RPMI8226 (cell line): ENCODE measurements at places on chromosomes 6 and 20.

DNA sequence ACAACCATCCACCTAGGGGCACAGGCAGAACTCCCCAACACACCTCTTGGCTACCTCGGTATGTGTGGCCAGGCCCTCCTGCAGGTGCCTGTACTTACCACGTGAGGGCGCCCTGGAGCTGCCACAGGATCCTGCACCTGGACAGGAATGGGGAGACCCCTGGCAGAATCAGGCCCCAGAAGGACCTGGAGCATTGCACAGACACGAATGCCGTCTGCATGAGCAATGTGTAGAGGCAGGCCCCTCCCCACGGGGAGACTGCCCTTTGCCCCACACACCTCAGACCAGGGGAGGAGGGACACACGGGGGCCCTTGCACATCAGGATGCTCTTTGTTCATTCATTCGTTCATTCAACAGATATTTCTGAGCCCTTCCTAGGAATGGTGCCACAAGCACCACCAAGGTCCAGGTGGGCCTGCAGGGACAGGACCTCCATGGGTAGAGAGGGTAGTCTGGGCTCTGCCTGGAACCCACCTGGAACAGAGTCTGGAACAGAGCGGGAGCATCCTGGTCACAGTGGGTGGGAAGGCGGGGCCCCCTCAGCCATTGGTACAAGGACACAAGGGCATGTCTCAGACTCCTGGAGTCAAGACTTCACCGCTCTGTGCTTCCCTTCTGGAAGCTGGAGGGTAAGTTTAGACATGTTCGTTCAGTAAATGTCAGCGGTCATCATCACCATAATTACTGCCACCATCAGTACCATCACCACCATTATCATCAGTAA is 32.3 kb downstream of the YTHDF1 start:
- peak; percentile 66 for DNase-seq

DNA sequence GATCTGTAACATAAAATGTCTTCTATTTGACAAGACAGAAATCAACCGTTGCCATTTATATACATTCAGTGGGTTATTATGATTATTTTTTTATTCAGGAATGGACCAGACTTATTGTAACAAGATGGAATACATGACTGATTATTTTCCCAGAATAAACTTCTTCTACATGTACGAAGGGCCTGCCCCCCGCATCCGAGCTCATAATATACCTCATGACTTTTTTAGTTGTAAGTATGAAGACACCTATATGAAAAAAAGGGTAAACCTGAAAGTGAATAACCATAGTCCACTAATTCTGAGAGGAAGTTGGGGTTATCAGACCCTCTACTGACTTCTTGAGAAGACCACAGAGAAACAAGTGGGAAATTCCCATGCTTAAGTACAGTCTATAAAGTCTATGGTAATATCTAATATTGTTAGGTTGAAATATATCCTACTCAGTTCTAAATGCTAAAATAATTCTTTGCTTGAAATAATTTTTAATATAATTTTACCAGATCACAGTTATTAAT is 15.9 kb downstream of the OR2A4 start:
- DNase-seq = no peak

DNA sequence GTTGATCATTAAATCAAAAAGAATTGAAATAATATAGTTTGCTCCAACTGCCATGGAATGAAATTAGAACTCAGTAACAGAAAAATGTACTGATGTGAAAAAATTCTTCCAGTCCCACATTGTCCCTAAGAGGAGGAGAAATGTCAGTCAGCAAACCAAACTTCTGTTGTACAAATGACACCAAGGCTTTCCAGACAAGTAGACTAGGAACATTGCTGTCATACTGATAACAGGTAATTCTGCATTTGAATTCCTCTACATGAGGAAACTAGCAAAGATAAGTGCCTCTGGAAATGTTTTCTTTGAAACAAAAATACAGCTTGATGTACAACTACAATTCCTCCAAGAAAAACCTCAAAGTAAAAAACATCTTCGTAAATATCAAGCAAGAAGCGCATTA is 90.2 kb downstream of the HIVEP1 start:
- no peak for DNase-seq

DNA sequence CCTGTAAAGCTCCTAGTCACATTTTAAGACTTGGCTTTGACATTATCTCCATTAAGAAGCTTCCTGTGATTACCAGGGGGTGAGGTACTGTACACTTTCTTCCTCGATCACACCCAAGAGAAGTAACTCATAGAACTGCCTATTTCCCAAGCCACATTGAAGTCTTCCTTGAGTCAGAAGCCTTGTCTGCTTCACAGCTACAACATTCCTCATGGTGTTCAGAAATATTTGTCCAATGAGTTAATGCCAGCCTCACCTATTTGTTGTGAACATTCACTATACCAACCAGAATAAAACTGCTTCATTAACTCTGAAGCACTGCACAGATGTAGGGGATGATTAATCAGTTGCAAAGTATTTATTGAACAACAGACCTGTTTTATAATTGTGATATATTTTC is 622.3 kb downstream of the PTPRT start:
- DNase-seq = no peak

DNA sequence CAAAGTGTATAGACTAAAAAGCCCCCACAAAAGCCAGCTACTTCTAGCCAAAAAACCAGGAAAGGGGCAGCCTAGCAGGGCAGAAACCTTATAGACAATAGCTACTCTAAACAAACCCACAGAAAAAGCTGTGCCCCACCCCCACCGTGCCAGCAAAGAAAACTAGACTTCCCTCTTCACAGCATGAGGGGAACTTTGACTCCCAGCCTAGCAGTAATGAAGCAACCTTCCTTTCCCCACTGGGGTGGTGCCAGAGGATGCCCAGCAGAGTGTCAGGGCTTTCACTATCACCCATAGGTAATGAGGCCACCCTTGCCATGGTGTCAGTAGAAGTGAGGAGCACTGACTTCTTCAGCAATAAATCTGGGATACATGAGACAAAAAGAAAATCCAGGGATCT is 99.0 kb upstream of the LGSN start:
- DNase-seq = no peak

- DNase-seq = no peak
These were observed 160.5 kb upstream of the KCNG1 start for GRCh38 chr20:51183451-51183850.

DNA sequence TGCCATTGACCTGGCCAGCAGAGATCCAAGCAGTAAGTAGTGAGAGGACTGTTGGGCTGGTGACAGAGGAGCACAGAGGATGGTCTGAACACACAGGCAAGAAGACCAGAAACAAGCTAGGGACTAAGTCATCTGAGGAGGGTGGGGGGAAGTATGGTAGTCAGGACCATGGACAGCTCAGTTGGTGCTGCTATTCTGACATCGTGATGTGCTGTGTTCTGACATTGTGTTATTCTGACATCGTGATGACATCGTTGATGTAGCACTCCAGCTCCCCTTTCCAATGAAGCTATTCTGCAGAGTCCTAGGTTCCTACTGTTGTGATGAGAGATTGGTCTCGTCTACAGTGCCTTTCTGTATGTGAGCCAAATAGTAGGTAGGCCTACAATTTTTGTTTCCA is 28.7 kb downstream of the CFAP206 start:
- DNase-seq = peak; percentile 64

GRCh38 chr6:25868436-25869183 is 5.4 kb downstream of the SLC17A3 start:
- DNase-seq = no peak

DNA sequence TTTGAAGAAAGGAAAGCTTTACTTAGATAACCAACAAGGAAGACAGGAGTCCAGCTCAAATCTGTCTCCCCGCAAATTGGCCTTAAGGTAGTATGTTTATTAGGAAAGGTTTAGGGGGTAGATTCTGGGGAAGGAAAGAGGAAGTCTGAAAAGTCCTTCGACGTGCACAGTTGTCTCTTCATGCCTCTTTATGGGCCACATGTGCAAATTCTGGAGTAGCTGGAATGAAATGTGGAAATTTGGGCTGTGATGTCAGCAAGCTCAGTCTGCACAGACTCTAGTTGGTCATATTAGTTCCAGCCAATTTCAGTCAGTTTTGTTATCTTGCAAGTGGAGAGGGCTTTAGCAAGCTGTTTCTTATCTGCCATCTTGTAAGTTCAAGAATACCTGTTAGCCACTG is 50.1 kb downstream of the NUP153 start:
- no peak for DNase-seq

DNA sequence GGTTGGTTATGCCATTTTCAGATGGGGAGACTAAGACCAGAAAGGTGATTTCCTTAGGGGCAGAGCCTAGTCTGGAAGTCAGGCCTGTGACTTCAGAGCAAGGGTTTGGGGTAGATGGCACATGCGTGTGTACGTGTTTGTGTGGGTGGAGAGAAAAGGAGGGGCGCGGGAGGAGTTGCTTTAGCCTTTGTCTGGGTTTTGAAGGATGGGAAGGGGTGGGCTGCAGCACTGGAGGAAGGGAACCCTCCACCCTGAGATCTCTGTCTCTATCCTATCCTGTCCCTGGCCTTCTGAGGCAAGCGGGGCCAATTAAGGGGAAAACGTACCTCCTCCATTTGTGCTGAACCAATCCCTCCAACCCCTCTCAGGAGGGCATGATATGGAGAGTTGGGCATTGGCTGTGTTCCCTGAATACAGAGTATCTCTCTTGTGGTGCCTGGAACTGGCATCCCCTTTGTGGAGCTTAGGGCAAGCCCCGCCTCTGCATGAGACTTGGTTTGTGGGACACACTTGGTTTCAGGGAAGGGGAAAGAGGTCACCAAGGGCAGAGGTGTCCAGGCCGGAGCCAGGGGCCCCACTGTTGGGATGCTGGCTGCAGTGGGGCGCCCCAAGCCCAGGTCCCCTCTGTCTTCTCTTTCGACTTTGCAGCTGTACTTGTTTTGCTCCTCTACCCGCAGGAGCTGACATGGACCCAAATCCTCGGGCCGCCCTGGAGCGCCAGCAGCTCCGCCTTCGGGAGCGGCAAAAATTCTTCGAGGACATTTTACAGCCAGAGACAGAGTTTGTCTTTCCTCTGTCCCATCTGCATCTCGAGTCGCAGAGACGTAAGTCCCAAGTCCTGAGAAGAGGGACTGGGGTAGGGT is at the start of gene DBNDD2:
DBNDD2 (plus strand) TSS at position 507 of the 863 bp plus-strand sequence; CDS start at position 686, 179 bp downstream.
- DNase-seq = no peak

DNA sequence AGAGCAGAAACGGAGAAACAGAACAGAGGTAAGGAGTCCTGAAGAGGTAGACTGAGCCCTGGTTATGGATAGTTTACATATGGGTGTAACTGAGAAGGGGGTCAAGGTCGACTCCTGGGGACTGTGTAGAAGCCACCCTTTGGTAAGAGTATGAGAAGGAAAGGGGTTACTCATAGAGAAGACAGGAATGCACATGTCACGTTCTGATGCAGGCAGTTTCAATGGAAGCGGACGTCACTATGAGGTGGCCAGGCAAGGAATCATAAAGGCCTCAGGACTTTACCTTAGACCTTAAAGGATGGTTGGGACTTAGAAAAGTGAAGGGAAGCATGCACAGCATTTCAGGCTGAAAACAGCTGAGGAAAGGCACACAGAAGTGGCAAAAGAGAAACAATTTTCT is 25.1 kb downstream of the RGS17 start:
- no peak for DNase-seq

DNA sequence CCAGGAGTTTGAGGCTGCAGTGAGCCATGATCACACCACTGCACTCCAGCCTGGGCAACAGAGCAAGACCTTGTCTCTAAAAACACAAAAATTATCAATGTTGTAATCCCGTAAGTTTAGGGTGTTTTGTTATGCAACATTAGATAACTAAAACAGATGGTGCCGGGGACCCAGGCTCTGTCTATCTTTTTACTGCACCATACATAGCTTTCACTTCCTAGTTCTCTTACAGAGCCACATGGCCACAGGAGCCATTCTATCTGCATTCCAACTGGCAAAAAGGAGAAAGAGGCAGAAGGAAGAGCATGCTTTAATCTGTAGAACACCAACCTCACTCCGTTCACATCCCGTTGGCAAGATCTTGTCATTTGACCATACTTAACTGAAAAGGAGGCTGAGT is 5.4 kb upstream of the TCF15 start:
- DNase-seq = no peak
